ENCODE measurements at places on chromosomes 5 and 9.

GRCh38 chr5:146084376-146084775, 21.0 kb downstream of the PLAC8L1 start:
- no peak for DNase-seq

DNA sequence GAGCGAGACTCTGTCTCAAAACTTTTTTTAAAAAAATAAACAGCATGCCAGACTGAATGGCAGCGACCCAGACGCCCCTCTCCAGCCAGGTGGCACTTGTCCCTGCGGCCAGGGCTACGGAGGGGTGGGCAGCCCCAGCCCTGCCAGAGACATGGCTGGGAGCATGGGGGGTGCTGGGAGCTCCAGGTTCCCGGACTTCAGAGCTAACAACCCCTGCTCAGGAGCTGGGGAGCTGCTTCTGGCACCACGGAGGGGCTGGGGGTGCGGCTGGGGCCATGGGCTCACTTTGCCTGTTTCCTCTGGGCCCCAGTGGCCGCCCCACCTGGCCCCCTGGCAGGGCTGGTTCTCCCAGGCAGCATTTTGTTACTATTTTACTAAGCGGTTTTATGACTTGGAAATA, 49.9 kb downstream of the SLC12A7 start:
- no peak for DNase-seq

DNA sequence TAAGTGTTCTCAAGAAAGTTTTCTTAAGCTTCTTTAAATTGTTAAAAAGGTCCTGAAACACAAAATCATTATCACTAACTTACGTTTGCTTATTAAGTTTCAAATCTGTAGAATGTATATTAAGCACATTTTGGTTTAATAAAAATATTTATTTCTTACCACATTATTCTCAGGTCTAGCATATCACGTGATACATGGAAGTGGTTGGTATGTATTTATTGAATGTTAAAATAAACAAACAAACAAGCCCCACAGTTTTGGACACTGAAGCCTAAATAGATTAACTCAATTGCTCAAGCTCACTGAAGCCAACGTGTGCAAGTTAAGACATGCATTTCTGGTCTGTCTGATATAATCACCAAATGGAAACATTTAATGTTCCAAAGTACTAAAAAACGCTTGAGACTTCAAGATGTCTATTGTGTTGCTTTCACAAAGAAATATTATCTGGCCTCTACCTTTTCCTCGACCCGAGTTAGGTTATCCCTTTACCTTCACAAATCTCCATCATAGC, 1136.9 kb downstream of the TAF11L14 start:
- DNase-seq, result no peak

DNA sequence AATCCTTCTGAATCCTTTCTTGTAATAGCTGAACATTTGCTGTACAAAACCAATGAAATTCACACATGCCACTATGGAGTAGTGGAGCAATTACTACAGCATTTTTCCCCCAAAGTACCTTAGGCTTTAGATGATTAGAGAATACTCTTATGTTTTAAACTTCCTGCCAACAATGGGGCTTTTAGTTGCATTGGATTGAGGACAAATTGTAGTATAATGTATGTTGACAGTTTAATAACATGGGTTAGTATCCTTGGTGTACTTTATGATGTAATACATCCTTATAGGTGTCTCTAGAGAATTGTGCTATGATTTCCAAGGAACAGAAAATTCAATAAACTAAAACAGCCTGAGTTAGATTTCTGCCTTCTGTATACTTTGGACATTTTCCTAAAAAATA, 422.7 kb upstream of the GRAMD2B start:
- DNase-seq, result no peak

DNA sequence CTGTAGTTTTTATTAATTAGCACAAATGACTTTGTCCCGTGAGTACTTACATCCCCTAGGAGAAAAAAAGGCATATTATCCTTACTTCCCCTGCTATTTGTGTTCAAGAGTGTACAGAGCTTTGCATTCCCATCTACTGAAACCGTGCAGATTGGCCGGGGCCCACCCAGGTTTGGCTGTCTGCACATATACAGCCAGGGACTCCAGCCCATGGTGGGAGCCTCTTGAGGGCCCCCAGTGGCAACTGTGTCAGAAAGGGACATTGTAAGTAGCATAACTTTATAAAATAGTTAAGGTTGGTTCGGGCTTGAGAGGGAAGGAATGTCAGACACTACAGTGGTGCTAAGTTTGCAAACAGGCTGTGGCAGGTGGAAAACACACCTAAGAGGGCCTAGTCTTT, 24.7 kb downstream of the PHF2 start:
- no peak for DNase-seq

- no peak for DNase-seq
Measured at GRCh38 chr5:79436821-79437220, 77.1 kb downstream of the HOMER1 start.

DNA sequence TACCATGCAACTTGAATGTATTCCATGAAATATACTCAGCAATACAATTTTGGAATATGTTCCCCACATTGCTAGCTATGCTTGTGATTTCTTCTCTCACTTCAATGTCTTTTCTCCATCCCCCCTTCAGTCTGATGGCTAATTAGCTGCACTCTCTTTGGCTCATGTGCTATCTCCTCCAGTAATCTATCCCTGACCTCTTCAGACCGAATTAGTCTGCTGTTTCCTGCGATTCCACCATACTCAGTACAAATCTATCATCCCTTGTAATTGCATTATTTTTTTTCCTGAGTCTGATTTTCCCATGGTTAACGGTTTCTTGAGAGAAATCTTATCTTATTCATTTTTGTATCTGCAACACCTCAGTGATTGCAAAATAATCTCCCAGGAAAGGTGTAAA, 360.7 kb upstream of the CDH10 start:
- no peak for DNase-seq

DNA sequence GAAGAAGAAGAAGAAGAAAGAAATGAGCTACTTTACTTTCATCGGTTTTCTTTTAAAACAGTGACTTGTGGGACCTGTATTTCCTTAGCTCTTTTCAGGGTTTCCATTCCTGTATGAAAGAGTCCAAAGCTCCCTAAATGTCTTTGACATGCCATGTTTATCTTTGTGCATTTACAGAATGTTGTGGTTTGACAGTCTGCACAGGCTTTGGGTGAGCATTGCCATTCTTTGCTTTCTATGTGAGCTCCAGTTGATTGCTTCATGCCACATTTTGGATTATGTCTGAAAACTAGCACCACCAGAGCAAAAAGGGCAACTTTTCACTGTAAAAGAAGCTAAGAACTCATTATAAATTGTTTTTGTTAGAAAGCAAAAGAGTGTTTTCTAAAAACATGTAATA, 733.4 kb downstream of the TLE4 start:
- no peak for DNase-seq

DNA sequence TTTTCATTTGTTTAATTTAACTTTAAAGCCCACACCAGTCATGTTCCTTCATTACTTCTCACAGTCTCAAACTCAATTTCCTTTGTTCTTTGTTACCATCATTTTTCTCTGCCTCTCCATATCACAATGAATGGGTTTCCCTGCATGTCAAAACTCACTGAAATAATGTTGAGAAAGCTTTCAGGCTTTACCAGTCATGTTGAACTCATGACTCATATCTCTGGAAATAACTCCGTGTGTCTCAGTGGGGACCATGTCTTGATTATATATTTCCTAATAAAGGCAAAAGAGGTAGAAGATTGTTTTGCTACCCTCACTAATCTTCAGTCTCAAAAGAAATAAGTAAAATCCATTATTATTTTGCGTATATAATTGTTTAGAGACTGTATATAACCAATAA, 231.2 kb downstream of the CHSY3 start:
- DNase-seq, result no peak

Measured in GM12892 (cell line).